Activated naive CD8-positive, alpha-beta T cell treated with anti-CD3 and anti-CD28 coated beads, Interleukin-2, amount 10 ng/mL, durations not matched to agents 7 days and 5 days (primary cell): ENCODE measurements at places on chromosomes 13 and 19.
A peak's percentile ranks its signal among the peaks of the same experiment; 100 is the strongest.

DNA sequence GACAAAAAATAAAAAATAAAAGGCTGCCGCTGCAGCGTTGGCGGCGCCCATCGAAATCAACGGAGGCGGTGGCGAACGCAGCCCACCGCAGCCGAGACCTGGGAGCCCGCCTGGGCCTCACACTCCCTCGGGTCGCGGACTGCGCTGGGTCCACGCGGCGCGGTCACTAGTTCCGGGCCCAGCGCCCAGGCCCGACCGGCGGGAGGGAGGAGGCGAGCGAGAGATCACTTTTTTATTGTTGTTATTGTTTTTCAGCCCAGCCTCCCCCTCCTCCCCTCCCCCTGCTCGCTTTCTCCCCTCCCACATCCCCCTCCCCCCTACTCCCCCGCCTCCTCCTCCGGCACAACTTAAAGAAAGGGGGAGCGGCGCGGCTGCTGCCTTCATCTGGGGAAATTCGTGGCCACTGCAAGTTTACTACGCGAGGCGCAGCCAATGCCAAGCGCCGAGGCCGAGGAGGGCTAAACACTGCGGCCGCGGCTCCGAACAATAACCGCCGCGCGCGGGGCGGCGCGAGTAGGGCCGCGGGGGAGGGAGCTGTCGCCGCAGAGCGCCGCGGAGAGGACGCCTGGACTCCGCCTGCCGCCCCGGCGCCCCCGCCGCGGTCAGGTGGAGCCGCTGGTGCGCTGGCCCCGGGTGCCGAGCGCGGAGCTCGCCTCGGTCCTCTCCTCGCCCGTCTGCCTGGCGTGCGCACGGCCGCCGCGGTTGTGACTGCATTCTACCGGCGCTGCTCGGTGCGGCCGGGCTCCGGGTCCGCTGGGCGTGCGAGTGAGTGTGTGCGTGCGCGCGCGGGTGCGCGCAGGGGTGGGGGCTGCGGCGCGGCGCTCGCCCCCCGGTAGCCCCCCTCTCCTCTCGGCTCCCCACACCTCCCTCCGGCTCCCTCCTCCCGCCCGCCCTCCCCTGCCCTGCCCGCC is 505 bp upstream of the ZIC2 start:
- peaks cover 19% of the 10 kb centered on the region for H3K4me1 ChIP-seq
- peaks cover 66% of the 10 kb centered on the region for H3K27me3 ChIP-seq
- H3K4me3 ChIP-seq = peak overlapping the region; percentile 52
- no peak overlapping the region for H3K27ac ChIP-seq
- peak; percentile 57 for DNase-seq
- no peaks in the 10 kb centered on the region for H3K36me3 ChIP-seq

GRCh38 chr19:55146705-55147273 is 2.2 kb downstream of the TNNT1 start:
- DNase-seq = no peak
- no peak overlapping the region for H3K4me3 ChIP-seq
- no peak overlapping the region for H3K27ac ChIP-seq
- H3K4me1 ChIP-seq = peaks cover 2% of the 10 kb centered on the region
- peaks cover under 1% of the 10 kb centered on the region for H3K36me3 ChIP-seq
- peaks cover 62% of the 10 kb centered on the region for H3K27me3 ChIP-seq

- DNase-seq = no peak
- no peaks in the 10 kb centered on the region for H3K27me3 ChIP-seq
- H3K36me3 ChIP-seq = peaks cover 4% of the 10 kb centered on the region
These were observed 5.7 kb upstream of the LYPD3 start for GRCh38 chr19:43471091-43471490.

DNA sequence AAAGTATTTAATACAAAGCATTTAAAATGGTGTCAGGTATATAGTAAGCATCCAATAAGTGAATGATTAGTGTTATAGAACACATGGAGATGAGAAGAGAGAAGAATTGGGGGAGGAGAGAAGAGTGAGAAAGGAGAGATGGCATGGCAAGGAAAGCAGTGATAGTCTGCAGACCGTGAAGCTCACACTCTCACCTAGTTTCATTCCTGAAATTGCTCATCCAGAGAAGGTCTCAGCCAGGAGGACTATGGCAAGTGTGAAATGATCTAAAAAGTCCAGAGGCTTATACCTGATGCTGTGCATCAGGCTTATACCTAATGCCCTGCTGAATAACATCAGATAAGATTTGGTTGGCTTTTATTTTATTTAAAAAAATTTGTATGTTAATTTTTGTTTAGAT is 351.6 kb upstream of the KLF12 start:
- no peak overlapping the region for H3K27ac ChIP-seq
- DNase-seq = no peak
- no peak overlapping the region for H3K4me3 ChIP-seq
- H3K4me1 ChIP-seq = peaks cover 4% of the 10 kb centered on the region
- H3K27me3 ChIP-seq = no peaks in the 10 kb centered on the region

DNA sequence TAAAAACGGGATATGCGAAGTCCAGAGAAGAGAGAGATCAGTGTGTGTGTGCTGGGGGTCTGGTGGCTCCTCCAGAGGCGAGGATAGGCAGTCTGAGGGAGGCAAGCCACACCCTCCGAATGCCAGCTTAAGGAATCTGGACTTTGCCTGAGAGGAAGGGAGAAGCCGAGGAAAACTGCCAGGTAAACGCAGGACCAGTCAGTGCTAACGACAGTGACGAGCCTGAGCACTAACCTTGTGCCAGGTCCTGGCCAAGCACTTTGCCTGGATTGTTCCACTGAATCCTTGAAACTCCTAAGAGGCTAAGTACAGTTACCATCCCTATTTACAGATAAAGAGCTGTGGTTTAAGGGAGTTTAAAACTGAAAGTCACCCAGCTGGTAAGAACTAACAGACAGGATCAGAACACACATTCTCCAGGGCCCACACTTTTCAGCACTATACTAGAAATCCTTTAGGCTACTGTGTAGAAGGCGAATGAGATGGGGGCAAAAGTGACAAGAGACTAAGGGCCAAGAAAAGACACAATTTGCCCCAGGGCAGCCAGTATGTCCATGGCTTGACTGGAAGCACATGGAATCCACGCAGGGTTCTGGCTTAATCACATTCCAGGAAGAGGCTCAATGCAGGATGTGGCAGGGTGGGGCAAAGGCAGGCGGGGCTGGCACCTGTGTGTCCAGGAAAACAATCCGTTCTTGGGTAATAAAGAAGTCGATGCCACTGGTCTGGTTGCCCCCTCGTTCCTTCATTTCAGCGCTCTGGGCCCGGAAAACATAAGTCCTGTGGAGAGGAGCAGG is 15.1 kb downstream of the SMG9 start:
- DNase-seq = no peak
- no peaks in the 10 kb centered on the region for H3K27me3 ChIP-seq
- H3K36me3 ChIP-seq = peaks cover 41% of the 10 kb centered on the region
- no peak overlapping the region for H3K4me3 ChIP-seq
- H3K4me1 ChIP-seq = peaks cover 4% of the 10 kb centered on the region
